ENCODE measurements at places on chromosomes 13 and 19.

DNA sequence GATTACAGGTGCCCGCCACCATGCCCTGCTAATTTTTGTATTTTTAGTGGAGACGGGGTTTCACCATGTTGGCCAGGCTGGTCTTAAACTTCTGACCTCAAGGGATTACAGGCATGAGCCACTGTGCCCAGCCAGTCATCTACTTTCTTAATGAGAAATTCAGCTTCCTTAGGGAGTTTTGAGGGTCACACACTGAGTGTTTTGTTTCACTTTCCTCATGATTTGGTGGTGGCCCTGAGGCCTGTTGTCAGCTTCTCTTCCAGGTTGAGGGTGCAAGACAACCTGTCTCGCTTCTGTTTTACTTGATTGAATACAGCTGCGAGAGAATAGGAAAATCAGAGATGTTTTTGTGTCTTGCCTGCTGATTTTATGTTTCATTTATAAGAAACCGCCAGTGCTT is 9.9 kb downstream of the FRY start:
- DNase-seq, result no peak

DNA sequence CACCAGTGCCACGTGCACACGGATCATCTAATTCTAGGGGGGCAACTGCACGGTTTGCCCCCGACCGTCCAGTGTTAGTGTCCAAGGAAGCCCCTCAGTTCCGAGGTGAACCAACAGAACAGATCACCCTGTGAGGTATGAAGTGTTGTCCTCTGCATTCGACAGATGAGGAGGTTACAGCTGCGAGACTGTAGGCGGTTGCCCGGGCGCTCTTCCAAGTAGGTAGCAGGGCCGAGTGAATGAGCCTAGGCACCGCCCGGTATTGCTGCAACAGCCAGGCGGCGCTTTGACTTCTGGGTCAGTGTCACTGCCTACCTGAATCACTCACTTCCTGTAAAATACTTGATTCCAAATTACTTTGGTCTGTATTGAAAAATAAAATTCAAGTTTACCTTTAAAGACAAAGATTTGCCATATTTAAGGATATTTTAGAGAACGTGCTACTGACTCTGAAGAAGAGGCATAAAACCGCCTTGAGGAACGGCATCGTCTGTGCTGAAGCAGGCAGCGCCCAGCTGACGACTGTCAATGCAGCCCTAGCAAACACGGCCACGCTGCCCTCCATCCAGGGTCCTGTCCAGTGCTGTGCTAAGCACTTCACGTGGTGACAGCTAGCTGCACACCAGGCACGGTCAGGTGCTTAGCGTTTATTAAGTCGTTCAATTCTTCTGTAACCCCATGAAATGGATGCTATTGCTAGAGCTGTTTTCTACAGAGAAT is 19.3 kb upstream of the RASA3 start:
- no peak for DNase-seq

GRCh38 chr13:21934284-21934683 is 263.4 kb downstream of the FGF9 start:
- no peak for DNase-seq

GRCh38 chr13:30240608-30241007 is 66.7 kb downstream of the KATNAL1 start:
- DNase-seq, result no peak

GRCh38 chr13:58680115-58680514 is 1048.6 kb downstream of the PCDH17 start:
- no peak for DNase-seq

DNA sequence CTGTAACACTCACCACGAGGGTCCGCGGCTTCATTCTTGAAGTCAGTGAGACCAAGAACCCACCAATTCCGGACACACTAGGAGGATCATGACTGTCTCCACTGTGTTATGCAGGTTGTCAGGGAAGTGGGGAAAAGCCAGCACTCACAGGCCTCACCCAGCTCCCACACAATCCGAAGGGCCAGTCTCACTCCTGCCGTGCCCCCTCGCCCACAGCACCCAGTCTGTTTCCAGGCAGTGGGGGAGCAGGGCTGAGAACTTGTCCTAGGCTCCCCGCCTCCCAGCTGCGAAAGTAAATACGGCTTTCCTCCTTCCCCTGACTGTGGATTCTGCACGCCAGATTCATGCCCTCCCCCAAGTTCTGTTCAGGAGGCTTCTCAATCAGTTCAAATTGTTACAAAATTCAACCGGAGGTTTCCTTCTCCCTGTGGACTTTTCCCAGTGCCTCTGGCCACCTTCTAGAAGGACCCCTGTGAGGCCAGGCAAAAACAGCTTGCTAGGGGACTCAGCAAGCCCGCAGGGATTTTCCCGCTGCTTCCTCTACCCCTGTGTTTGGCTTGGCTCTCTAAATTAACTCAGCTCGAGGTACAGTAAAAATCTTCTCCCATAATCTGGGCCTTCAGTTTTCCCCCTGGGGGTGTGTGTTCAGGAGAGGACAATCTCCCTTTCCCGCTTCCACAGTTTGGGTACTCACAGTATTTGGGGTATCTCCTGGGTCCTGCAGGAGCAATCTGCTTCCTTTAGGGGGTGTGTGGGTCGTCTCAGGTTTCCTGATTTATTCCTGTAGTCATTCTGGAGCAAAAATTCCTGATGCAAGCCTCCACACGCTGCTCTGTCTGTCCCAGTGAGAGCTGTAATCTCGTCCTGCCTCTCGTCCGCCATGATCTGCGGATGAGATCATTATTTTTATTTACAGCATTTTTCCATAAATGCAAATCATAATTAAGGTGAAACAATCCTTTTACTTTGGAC is 899.8 kb downstream of the GPC5 start:
- no peak for DNase-seq

- DNase-seq, result no peak
Measured at GRCh38 chr13:101763191-101763590, 310.7 kb downstream of the ITGBL1 start.

- no peak for DNase-seq
Measured at GRCh38 chr13:75050419-75051046, 431.4 kb downstream of the TBC1D4 start.

GRCh38 chr19:17200408-17201079 is 14.6 kb upstream of the USE1 start:
- no peak for DNase-seq

- DNase-seq, result no peak
Measured at GRCh38 chr19:30222428-30222873, 149.7 kb upstream of the ZNF536 start.

DNA sequence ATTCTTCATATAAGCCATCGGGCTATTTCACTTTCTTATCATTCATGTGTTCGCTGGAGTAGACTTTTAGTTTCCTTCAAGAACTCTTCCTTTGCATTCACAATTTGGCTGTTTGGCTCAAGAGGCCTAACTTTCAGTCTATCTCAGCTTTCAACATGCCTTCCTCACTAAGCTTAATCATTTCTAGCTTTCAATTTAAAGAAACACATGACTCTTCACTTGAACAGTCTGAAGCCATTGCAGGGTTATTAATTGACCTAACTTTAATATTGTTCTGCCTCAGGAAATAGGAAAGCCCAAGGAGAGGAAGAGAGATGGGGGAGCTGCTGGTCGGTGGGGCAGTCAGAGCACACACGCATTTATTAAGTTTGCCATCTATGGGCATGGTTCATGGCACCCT is 158.1 kb downstream of the SUCLA2 start:
- DNase-seq, result no peak

DNA sequence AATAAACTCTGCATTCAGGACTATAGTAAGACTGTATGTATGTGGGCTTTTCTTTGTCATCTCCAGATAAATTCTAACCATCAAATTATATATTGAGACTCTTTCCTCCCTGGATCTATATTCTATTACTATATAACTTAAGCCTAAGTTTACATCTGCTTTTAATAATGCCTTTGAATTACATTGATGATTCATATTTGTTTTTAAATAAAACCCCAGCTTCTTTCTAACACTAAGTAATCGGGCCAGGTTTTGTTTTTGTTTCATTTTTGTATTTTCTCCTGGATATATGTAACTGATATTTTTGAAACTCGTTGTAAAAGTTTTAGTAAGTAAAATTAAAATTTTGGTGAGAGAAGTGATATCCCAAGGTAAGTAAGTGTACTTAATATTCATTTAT is 1599.1 kb downstream of the PCDH9 start:
- DNase-seq, result no peak

- DNase-seq, result no peak
Measured at GRCh38 chr13:36884235-36884634, 35.8 kb downstream of the SMAD9 start.

- no peak for DNase-seq
Measured at GRCh38 chr19:38656171-38656981, 8.9 kb downstream of the ACTN4 start.

DNA sequence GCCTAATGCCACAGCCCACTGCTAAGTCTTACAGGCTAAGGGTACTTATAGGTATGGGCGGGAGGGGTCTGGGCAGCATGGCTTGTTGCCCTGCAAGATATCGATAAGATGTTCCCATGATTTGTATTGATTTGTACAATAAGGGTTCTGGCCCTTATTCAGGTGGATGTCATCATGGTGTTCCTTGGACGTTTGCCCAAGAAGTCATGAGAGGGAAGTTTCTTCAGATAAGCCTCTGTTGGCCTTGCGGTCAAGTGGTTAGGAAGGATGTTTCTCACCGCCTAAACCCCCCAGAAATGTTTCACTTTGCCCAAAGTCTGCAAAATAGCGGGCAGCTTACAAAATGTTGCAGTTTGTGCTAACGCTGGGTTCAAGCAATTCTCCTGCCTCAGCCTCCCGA is 7.3 kb downstream of the PARP4 start:
- DNase-seq, result no peak

DNA sequence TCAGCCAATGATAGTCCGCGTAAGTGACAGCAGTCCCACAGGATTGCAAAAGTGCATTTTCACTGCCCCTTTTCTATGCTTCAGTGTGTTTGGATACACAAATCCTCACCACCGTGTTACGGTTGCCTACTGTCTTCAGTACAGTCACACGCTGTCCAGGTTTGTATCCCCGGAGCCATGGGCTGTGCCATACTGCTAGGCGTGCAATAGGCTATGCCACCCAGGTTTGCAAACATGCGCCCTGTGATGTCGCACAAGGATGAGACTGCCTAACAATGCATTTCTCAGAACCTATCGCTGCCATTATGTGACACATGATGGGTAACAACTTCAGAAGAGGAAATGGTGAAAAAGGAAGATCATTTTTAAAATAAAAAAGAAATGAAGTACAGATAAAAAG is 16.8 kb upstream of the ADPRHL1 start:
- DNase-seq, result no peak

DNA sequence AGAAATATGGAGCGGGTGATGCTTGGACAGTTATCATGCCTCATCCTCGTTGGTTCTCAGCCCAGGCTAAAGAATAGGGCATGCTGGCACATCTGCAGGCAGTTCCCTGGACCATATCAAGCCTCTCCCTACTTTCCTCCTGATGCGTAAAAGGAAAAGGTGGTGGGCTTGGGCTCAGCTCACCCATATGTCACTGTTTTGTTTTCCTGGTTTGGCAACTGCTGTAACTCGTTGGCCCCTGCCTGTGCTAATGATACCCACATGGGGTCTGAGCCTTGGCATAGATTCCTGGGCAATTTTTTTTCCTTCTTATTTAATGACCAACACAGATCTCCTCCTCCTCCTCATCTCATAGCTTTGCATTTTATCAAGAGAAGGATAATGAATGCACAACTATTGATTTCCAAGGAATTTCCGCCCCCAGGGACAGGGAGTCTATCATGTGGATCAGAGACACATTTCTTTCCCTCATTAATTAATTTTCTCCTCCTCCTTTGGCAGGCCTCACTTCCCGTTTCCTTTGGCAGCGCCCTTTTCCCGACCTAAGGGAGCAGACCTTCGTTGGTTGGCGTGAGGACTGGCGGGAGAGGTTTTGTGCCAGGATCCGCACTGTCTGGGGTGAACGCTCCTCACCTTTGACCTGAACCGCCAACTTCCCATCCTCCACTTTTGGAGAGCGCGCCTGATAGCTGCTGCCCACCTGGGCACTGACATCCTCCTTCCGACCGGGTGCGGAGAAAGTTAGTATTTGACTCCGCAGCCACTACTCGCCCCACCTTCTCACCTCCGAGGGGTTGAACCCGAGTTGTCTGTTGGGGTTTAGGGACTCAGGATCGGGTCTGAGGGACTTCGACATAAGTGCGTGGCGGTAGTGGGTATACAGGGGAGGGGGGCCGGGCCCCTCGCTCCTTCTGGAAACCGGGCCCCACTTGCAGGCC is 3.4 kb upstream of the POU4F1 start:
- no peak for DNase-seq

DNA sequence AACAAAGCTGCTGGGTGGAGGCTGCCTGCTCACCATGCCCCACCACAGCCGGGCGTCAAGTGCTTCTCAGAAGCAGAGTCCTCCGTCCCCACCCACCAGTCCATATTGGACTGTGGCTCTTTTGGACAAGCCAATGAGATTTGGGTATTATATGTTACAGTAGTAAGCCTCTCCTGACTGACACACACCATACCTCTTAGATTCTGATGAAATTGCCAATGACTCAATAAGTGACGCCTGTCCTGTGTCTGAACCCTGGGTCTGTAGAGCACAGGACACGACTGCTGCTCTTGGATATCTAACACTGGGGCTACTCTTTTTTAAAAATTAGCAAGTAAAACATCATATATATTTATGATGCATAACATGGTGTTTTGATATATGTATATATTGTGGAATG is 44.8 kb upstream of the UBAC2 start:
- DNase-seq, result no peak

- DNase-seq, result no peak
Measured at GRCh38 chr19:42512743-42513304, 15.5 kb downstream of the CEACAM1 start.

GRCh38 chr19:1913781-1914577 is 8.8 kb downstream of the ADAT3 start:
- no peak for DNase-seq

- no peak for DNase-seq
Measured at GRCh38 chr13:98307463-98308085, 130.5 kb upstream of the RNF113B start.

- no peak for DNase-seq
Measured at GRCh38 chr19:5694167-5694955, 4.3 kb downstream of the RPL36 start.

GRCh38 chr13:100633461-100633860 is 41.1 kb downstream of the TMTC4 start:
- DNase-seq, result no peak

GRCh38 chr19:41023193-41023592 is 32.1 kb downstream of the CYP2B6 start:
- no peak for DNase-seq

- no peak for DNase-seq
Measured at GRCh38 chr13:35470671-35471661, 5.5 kb downstream of the MAB21L1 start.

GRCh38 chr13:68923995-68924394 is 1183.6 kb upstream of the ATXN8OS start:
- DNase-seq, result no peak

GRCh38 chr19:51552996-51553725 is 17.9 kb upstream of the ZNF175 start:
- no peak for DNase-seq

DNA sequence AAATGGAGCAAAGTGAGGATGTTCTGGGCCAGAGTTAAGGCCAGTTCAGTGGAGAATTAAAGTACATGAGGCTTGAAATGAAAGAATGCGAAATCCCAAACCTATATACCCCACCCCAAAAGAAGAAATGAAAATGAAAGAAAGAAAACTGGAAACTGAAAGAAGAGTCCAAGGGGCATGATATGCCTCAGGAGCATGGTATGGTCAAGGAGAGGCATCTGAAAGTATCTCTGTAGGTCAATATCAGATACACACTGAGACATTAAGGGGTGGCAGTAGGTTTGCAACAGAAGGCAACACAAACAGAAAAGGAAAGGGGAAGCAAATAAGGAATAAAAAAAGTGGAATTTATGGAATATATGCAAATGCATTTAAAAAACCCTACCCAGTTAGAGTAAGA is 166.5 kb downstream of the COG6 start:
- DNase-seq, result no peak

GRCh38 chr19:28301961-28302360 is 911.0 kb downstream of the UQCRFS1 start:
- no peak for DNase-seq

Measured in stimulated activated CD8-positive, alpha-beta memory T cell treated with anti-CD3 and anti-CD28 coated beads, Interleukin-4, amount 100 ng/mL, for 1 hour (primary cell).